ENCODE measurements at places on chromosomes 4 and X. TPM values are rescaled to one million over a fixed set of nuclear protein-coding genes. Genes with fewer than 3 reads are reported as not detected.

Gene CENPE
- polyA plus RNA-seq: 0.32 TPM

Gene GC
- polyA plus RNA-seq: 1.8 TPM

Gene ADAMTS3
- polyA plus RNA-seq: 0.56 TPM

Gene MAGEA11
- polyA plus RNA-seq: not detected
